ENCODE measurements at places on chromosomes 11 and 22.

DNA sequence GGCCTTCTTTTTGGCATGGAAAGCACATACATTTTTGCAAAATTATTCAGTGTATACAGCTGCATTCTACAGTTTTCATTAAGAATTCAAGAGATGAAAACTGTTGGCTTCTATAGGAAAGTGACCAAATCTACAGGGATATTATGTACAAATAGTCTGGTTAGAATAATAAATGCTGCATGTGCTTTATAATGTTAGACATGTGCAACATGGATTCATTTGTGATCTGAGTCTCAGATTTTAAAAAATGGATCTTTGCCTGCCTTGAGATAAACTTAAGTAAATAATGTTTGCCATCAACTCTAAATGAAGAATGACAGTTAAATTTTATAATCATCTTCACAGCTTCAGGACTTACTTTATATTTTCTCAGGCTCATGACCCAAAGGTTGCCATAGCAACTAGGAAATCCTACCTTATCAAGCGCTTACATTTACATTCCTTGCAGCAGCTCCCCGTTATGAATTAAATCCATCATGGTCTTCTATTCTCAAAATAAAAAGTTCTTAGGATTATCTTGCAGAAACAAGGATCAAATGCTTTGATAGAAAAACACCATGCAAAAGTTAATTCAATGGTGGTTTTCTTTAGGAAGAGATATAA, 200.2 kb downstream of the CADM1 start:
- H3K27me3 ChIP-seq, result no peaks in the 10 kb centered on the region
- peaks cover 51% of the 10 kb centered on the region for H3K4me1 ChIP-seq
- no peak overlapping the region for H3K27ac ChIP-seq
- H3K4me3 ChIP-seq, result no peak overlapping the region

- H3K27me3 ChIP-seq, result peaks cover 68% of the 10 kb centered on the region
- H3K4me3 ChIP-seq, result peak overlapping the region; percentile 86
- H3K27ac ChIP-seq, result no peak overlapping the region
These were observed 2.0 kb downstream of the PDGFB start for GRCh38 chr22:39242595-39243438.

GRCh38 chr11:17388609-17389210, at the start of gene KCNJ11:
Gene KCNJ11, minus strand, starts transcription at chr11:17388659. Its CDS starts 568 bp downstream, at chr11:17388091.
- H3K4me3 ChIP-seq, result peak within 1 kb of the TSS; percentile 77
- peaks cover 18% of the 10 kb centered on the region for H3K4me1 ChIP-seq
- H3K36me3 ChIP-seq, result no peaks in the 10 kb centered on the region
- peaks cover 41% of the 10 kb centered on the region for H3K27me3 ChIP-seq

DNA sequence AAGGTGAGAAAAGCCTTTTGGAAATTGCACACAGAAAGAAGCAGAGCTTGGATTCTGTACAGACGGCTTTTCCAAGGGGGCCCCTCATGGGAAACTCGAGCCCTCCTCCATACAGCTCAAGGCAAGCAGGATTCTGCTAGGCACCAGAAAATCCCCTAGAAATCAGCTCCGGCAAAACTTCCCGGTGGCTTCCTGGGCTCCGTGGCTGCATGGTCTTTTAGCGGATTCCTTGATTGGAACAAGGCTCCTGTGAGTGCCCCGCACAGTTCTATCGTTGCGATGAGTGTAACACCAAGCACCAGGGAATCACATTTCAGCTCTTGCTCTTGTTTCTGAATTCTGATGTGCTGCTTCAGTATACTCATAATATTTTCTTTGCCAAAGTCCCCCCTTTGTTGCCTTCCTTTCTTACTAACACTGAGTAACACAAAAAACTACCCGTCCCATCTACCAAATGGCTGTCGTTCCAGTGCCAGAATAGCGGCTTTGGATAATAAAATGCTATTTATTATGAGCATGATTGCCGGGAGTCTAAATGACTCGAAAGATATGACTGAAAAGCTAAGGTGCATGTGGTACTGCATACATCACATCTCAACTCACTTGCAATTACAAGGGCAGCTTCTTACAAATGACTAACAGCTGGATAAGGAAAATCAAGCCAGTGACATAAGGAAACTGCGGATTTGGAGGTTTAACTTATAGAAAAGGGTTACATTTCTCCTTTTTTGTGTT, 494.1 kb downstream of the DLG2 start:
- peaks cover 3% of the 10 kb centered on the region for H3K27me3 ChIP-seq
- H3K4me1 ChIP-seq, result peaks cover 19% of the 10 kb centered on the region
- no peaks in the 10 kb centered on the region for H3K36me3 ChIP-seq
- no peak overlapping the region for H3K27ac ChIP-seq

DNA sequence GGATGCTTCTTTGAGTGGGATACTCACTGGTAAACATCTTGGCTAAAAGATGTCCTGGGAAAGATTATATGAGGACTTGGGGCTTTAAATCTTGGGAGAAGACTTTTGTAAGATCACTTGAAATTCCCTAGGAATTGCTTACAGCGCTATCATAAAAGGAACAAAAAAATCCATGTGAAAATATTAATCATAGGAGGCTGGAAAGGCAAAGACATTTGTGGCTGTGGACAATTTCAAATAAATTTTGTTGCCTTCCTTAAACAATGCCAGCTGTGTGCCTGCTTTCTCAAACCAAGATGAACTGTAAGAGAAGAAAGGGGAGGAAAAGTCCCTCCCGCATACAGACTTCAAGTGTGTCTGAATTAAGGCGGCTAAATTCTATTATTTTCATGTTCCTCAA, 75.6 kb downstream of the SNX19 start:
- H3K27me3 ChIP-seq, result peaks cover 12% of the 10 kb centered on the region
- H3K4me3 ChIP-seq, result no peak overlapping the region
- no peak for DNase-seq
- H3K4me1 ChIP-seq, result peaks cover 24% of the 10 kb centered on the region
- H3K27ac ChIP-seq, result no peak overlapping the region

DNA sequence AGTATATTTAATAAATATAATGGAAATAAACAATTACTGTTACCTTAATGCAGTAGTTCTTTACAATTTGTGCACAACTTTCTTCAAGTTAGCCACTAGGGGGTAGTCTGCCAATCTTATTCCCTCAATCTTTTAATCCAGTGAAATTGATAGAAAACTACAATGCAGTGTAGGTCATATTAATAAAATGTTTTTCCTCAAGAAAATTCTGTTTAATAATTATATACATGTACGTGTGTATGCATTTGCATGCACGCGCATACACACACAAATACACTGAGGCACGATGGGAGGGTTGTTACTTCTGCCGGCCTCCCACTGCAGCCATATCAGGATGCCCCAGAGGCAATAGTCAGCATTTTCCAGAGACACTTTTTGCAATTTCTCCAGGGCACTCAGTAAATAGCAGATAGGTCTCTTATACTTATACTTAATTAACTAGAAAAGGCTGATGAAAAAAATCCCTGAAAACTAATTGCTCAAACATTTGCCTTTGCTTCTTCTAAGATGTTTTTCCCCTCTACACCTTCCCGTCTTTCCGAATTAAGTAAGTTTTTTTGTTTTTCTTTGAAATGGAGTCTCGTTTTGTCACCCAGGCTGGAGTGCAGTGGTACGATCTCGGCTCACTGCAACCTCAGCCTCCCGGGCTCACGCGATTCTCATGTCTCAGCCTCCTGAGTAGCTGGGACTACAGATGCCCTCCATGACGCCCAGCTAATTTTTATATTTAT, 3.1 kb downstream of the GAB2 start:
- peaks cover 14% of the 10 kb centered on the region for H3K27me3 ChIP-seq
- H3K4me1 ChIP-seq, result peaks cover 28% of the 10 kb centered on the region
- no peak overlapping the region for H3K27ac ChIP-seq
- H3K36me3 ChIP-seq, result peaks cover 17% of the 10 kb centered on the region

DNA sequence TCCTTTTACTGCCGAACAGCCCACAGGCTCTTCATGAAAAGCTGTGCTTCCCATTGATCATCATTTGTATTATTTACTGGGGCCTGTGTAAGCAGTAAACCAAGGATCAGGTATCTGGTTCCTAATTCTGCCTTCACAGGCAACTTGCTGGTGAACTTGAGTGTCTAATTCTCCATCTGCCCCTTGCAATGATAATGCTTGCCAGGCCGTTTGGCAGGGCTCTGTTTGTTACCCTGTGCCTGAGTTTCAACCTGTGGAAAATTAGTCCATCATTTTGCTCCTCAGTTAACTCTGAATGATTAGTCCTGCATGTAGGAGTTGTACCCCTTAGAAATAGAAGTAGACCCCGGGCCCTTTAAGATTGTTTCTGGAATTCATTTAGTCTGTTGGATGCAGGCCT, 298.4 kb upstream of the CADM1 start:
- H3K4me1 ChIP-seq, result peaks cover 20% of the 10 kb centered on the region
- peak overlapping the region; percentile 19 for H3K27ac ChIP-seq
- DNase-seq, result no peak

GRCh38 chr22:35910003-35910769, 118.4 kb downstream of the RBFOX2 start:
- no peak for DNase-seq
- H3K4me3 ChIP-seq, result no peak overlapping the region
- peaks cover 52% of the 10 kb centered on the region for H3K4me1 ChIP-seq
- H3K27me3 ChIP-seq, result no peaks in the 10 kb centered on the region
- H3K27ac ChIP-seq, result no peak overlapping the region
- peaks cover 4% of the 10 kb centered on the region for H3K36me3 ChIP-seq

GRCh38 chr22:37533995-37534394, 14.8 kb upstream of the CARD10 start:
- H3K27me3 ChIP-seq, result peaks cover 22% of the 10 kb centered on the region
- H3K36me3 ChIP-seq, result no peaks in the 10 kb centered on the region
- DNase-seq, result no peak

- H3K27ac ChIP-seq, result no peak overlapping the region
- no peak for DNase-seq
- H3K27me3 ChIP-seq, result no peaks in the 10 kb centered on the region
- H3K4me3 ChIP-seq, result no peak overlapping the region
- H3K36me3 ChIP-seq, result peaks cover 6% of the 10 kb centered on the region
- H3K4me1 ChIP-seq, result peaks cover 5% of the 10 kb centered on the region
These were observed 23.9 kb upstream of the TFIP11 start for GRCh38 chr22:26536056-26536761.

DNA sequence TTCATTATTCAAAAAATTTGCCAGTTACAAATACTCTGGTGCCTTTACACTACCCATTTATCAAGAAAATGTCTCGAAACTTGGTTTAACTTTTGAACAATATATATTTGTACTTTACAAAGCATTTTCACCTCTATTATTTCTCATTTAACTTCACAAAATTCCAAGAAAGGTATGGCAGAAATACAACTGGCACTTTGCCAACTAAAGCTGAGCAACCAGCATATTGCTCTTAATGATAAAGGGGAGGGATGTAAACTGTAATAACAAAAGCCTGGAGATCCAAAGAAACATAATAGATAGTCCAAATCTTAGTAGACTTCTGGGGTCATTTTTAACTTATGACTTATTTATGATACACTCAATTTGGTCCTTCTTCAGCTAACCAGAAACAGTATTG, 7.7 kb downstream of the PITPNB start:
- no peaks in the 10 kb centered on the region for H3K27me3 ChIP-seq
- H3K4me1 ChIP-seq, result peaks cover 27% of the 10 kb centered on the region
- no peak for DNase-seq
- H3K27ac ChIP-seq, result no peak overlapping the region
- H3K36me3 ChIP-seq, result peaks cover 45% of the 10 kb centered on the region

- peaks cover 19% of the 10 kb centered on the region for H3K27me3 ChIP-seq
- no peak overlapping the region for H3K27ac ChIP-seq
- H3K4me1 ChIP-seq, result peaks cover 35% of the 10 kb centered on the region
- no peak overlapping the region for H3K4me3 ChIP-seq
- DNase-seq, result no peak
These were observed 5.1 kb downstream of the MAPK8IP2 start for GRCh38 chr22:50605613-50606074.

GRCh38 chr11:72700146-72700545, 25.9 kb upstream of the PDE2A start:
- no peak overlapping the region for H3K4me3 ChIP-seq
- peaks cover 30% of the 10 kb centered on the region for H3K36me3 ChIP-seq
- DNase-seq, result no peak
- no peaks in the 10 kb centered on the region for H3K27me3 ChIP-seq

- H3K27me3 ChIP-seq, result peaks cover 3% of the 10 kb centered on the region
- H3K4me3 ChIP-seq, result peak overlapping the region; percentile 69
- H3K36me3 ChIP-seq, result peaks cover 8% of the 10 kb centered on the region
- DNase-seq, result peak; percentile 85
- H3K27ac ChIP-seq, result peak overlapping the region; percentile 98
These were observed 23.3 kb downstream of the ARHGEF17 start for GRCh38 chr11:73331138-73331916.

GRCh38 chr11:57521116-57521515, 5.6 kb upstream of the SLC43A1 start:
- H3K36me3 ChIP-seq, result peaks cover 9% of the 10 kb centered on the region
- H3K4me1 ChIP-seq, result peaks cover 23% of the 10 kb centered on the region
- peaks cover 25% of the 10 kb centered on the region for H3K27me3 ChIP-seq

DNA sequence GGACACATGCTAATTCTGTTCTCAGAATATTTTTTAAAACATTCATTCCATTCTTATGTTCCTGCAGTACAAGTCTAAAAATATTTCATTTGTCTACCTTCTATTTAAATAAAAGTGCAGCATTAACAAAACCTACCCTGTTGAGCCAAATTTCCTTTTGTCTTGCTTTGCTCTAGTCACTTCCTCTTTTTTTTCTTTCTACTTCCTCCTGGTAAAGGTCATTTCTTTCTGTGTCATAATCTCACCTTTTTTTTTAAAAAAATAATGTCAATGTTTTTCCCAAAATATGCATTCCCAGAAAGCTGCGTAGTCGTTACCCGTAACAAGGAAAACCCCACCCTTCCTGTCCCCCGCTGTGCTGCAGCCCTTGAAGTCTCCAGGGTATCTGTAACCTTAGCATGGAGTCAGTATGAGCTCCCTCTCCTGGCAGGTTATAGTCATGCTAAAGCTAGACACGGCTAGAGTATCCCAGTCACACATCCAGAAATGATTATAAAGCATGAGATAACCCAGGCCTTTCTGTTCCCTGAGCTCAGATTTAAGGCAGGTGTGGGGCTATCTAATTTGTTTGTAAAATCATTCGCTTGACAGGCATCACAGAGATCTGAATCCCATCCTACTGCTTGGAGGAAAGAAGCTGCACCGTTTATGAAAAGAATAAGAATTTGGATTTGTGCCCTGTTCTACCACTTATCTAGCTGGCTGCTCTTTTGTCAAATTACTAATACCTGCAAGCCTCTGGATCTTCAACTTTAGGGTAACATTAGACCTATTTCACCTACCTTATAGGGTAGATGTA, 51.1 kb upstream of the EED start:
- H3K27ac ChIP-seq, result no peak overlapping the region
- H3K27me3 ChIP-seq, result peaks cover 4% of the 10 kb centered on the region
- H3K36me3 ChIP-seq, result no peaks in the 10 kb centered on the region
- peak; percentile 43 for DNase-seq

GRCh38 chr11:23403210-23404185, 543.2 kb upstream of the CCDC179 start:
- no peak overlapping the region for H3K27ac ChIP-seq
- no peak for DNase-seq
- H3K4me1 ChIP-seq, result no peaks in the 10 kb centered on the region
- H3K4me3 ChIP-seq, result no peak overlapping the region

- H3K27me3 ChIP-seq, result no peaks in the 10 kb centered on the region
- H3K27ac ChIP-seq, result no peak overlapping the region
- no peak for DNase-seq
- peaks cover 73% of the 10 kb centered on the region for H3K36me3 ChIP-seq
- H3K4me3 ChIP-seq, result no peak overlapping the region
These were observed 19.2 kb downstream of the TNKS1BP1 start for GRCh38 chr11:57305523-57305922.

- H3K36me3 ChIP-seq, result peaks cover 24% of the 10 kb centered on the region
- peak overlapping the region; percentile 64 for H3K27ac ChIP-seq
- H3K27me3 ChIP-seq, result no peaks in the 10 kb centered on the region
- no peak for DNase-seq
These were observed 12.8 kb downstream of the GGA1 start for GRCh38 chr22:37621352-37621860.
